Activated T-cell treated with anti-CD3 and anti-CD28 coated beads for 1 hour (primary cell): ENCODE measurements at places on chromosomes 3 and 15.

DNA sequence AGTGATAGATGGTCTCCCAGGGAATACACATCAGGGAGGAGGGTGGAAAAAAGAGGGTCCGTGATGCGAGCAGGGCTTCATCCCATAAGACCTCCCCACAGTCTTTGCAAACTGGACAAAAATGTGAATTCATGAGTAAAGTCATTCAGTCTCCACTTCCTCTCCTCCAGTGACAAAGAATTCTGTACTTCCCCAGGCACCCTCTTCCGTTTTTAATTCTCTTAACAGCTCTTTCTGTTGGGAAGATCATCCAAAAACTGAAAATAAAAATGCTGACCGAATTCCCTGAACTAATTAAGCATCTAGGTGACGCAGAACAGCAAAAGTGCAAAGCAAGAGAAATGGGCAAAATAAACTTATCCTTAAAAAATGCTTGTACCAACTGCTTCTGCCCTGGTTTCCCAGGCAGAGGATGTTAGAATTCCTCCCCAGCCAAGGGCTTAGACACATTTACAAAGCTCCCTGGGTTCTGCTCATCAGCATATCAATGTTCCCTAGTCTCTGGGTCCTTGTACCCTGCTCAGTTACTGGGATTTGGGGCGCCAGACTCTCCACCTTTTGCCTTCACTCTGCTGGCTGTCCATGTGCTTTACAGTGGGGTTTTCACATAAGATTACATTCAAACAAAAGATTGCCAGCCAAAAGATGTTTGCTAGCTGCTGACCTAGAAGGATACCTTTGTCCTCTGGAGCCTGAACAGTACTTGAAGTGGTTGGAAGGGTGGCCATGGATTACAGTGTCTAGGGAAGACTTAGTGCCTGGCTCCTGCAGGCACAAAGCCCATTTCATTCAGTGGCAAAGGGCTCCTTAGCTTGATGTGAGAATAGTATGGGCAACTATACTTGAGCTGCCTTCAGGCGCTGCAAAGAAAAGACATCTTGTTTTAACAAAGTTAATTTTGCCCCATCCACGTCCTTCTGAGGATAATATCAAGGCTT is 69.4 kb downstream of the ARNT2 start:
- DNase-seq: no peak

- DNase-seq: no peak
These were observed 100.3 kb downstream of the ADCY5 start for GRCh38 chr3:123348471-123349200.

GRCh38 chr3:142998439-142998838 is 2.9 kb upstream of the U2SURP start:
- DNase-seq: no peak

GRCh38 chr15:71125831-71126450 is 10.7 kb downstream of the THSD4 start:
- no peak for DNase-seq

DNA sequence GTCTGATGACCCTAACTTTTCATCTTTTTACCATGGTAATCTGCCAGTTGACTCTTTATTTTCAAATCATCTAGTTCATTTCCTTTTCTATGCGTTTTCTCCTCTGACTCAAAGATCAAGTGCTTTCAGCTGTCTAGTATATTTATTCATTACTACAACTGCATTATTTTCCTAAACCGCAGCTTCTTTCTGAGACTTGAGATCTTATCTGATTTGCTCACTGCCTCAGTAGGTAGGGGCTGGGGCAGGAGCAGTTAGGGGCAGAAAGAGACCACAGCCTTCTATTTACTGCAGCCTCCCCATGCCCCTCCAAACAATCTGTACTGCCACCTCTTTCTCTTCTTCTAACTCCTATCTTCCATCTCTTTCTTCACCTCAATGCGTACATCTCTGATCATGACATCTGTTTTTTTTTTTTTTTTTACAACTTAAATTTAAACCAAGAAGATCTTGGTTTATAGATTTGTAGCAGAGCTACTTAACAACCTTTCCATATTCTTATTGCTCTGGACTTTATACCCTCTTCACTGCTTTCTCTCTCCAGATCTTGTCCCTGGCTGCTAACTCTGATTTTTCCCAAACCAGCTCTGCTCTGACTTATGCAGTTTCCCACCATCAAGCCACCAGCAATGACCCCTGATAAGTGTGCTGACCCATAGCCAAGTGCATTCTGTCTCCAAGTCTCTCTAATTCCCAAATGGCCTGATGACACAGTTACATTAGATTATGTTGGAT is 52.2 kb downstream of the MOBP start:
- DNase-seq: no peak

DNA sequence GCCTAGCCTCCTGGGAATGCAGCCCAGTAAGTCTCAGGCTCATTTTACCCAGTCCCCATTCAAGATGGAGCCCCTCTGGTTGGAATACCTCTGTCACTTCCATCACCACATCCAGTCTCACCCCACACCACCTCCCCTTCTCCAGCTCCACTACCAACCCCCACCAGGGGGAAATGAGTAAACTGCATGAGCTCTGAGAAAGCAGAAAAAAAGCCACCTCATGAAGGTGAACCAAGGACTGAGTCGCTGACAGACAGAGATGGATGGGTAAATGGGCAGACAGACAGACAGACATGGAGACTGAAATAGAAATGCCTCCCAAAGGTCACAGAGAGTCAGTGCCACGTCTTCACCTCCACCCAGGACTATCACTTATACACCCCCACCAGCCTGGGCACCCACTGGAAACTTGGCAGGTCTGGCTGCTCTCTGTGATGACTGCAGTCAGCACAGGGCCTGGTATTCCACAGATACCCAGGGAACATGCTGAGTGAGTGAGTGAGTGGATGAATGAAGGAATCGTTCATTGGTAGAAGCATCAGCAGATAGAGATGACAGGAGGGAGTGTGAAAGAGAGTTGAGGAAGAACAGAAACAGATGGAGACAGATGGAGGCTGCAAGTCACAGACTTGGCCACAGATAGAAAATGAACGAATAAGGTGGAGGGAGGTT is 4.9 kb upstream of the LOXL1 start:
- no peak for DNase-seq

DNA sequence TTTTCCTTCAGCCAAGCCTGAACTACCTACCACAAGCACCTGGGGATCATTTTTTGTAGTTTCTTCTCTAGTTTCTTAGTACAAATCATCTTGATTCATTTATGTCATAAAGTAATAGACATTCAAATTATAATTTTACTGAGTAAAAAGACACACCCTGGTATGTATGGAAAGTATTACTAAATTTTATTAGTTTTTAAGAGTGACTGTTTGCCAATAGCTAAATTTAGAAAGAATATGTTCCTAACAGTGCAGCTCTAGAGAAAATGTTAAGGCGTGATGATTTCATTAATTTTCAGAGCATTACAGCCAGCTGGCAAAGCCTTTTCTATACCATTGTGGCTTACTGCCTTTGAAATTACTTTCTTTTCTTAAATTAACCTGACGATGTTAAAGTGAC is 612.0 kb upstream of the KCNMB2 start:
- DNase-seq: no peak

DNA sequence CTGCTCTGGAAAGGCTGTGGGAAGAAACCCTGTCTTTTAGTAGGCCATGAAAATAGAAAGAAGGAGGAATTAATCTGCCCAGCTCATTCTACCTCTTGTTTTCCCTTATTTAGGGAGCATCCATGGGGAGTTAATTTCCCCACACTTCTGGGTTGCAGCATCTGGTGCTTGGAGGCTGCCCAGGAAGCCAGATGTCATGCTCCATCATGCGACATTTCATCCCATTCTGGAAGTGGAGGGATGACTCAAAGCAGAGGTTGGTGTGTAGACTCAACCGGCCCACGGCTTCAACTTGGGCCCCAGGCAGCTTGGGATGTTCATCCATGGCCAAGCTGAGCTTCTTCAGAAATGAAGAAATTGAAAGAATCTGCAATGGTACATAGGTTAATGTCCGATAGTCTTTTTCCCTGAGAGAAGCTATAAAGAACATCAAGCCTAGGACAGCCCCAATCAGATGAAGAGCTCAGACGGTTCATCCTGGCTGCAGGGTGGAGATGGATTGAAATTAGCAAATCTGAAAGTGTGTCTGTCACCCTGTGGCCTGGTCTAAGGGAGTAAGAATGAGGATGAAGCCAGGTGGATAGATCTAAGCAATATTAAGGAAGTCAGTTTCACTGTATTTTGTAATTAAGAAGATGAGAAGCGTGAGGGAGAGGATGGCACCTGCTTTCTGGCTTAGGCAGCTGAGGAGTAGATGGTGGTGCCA is 24.5 kb upstream of the PROK2 start:
- no peak for DNase-seq

DNA sequence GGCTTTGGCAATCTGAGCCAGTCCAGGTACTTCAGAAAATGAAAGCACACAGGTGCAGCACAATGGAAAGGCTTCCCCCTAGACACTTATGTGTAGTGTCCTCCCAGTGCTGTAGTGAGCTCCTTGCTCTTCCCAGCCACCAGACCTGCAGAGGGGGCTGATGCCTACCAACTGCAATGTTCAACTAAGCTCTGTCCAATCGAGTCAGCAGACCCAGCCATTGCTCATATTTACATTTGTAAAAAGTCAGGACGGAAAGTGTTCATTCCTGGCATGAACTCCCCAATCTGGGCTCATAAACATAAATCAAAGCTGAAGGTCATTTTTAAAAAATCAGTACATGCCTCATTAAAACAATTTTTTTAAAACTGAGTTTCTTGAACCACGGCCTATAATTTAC is 73.0 kb downstream of the FOXP1 start:
- no peak for DNase-seq

GRCh38 chr3:51401735-51402134 is 10.7 kb downstream of the RBM15B start:
- DNase-seq: no peak

GRCh38 chr3:36820083-36820482 is 55.7 kb upstream of the DCLK3 start:
- DNase-seq: no peak

- no peak for DNase-seq
These were observed 463.1 kb downstream of the TBL1XR1 start for GRCh38 chr3:176734146-176734545.

GRCh38 chr15:74621546-74621920 is 5.9 kb downstream of the CLK3 start:
- DNase-seq: no peak

- no peak for DNase-seq
These were observed 68.6 kb downstream of the CDC25A start for GRCh38 chr3:48119505-48120193.

- DNase-seq: no peak
These were observed 67.2 kb downstream of the EFHB start for GRCh38 chr3:19866751-19867347.

DNA sequence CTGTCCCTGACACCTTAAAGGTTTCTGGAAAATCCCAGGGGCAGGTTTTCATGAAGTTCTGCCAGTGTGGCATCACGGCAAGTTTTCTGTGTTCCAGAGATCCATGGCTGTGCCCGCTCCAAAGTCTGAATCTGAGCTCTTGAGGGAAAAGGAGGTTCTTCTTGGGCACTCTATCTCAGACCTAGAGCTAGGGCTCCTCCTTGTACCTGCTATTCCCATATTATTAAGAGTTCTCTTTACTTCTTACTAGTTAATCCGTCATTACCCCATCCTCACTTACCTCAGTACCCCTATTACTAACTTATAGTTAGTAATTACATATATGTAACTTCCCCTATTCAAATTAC is 5.9 kb upstream of the TRA2B start:
- DNase-seq: no peak

DNA sequence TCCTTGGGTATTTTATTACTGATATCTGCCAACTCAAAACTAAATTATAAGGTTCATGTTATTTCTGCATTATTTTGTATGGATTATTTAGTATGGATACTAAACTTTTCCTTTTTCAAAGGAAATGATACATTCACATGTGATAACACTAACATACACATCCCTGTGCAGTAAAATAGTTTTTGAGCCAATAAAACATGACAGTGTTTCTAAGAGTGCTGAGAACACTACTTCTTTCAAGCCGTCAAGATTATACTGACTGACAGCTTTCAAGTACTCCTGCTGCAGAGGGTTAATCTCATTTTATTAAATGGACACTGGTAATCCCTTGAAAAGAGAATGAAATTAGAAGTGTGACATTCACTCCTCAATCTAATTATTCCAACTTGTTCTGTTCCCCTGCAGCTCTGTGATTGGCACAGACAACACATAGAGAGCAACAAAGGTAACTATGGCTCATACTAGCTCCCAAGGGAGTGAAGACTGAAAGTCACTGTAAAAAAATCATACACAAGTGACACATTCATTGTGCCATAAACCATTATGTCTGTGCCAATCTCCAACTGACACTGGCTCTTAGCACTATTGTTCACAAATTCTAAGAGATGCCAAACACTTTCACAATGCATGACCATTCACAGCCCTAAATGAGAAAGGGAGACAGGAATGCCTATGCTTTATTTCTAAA is 468.6 kb downstream of the SHQ1 start:
- no peak for DNase-seq
